ENCODE measurements at places on chromosomes 13 and 19.
A peak's percentile ranks its signal among the peaks of the same experiment; 100 is the strongest.

GRCh38 chr13:23651887-23652286 lies 81.7 kb downstream of the TNFRSF19 start:
- no peak for DNase-seq

DNA sequence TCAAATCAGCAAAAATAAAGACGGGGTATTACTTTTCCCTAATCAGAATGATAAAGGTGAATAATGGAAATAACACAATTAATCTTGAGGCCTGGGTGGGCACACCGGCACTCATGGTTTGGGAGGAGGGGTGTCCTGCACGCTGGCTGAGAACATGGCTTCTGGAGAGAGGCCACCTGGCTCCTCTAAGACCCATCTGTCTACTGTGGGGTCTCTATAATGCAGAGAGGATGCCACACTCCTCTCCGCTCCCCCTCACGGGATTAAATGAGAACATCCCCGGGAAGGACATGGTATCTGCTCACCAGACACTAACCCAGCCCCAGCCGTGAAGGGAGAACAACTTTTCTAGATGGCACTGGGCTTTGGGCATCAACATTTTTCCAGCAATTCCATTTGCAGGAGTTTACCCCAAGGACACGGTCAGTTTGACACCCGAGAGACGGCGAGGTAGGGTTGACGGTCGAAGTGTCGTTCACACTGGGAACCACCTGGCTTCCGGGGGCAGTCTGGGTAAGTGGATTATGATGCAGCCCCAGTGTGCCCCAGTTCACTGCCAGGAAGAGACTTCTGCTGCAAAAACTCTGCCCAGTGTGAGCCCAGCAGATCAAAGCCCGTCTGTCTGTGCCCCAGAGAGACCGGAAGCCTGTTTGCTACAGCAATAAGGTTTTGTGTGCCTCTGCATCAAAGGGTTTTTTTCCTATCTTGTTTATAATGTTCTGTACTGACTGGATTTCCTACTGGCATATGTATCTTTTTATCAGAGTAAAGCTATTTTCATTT lies 56.6 kb downstream of the CEBPG start:
- no peak for DNase-seq

- peak; percentile 72 for DNase-seq
Measured at GRCh38 chr13:37338726-37339385, 233.4 kb upstream of the CSNK1A1L start.

GRCh38 chr19:6048793-6049405 lies 61.4 kb downstream of the RFX2 start:
- peak; percentile 93 for DNase-seq

GRCh38 chr13:29125934-29126424 lies 305.8 kb downstream of the MTUS2 start:
- no peak for DNase-seq

- peak; percentile 61 for DNase-seq
Measured at GRCh38 chr13:94345374-94346195, 133.9 kb downstream of the DCT start.

GRCh38 chr19:33395561-33396550 lies 22.3 kb downstream of the CEBPG start:
- no peak for DNase-seq

GRCh38 chr13:97255515-97256021 lies 33.4 kb downstream of the MBNL2 start:
- DNase-seq = no peak

DNA sequence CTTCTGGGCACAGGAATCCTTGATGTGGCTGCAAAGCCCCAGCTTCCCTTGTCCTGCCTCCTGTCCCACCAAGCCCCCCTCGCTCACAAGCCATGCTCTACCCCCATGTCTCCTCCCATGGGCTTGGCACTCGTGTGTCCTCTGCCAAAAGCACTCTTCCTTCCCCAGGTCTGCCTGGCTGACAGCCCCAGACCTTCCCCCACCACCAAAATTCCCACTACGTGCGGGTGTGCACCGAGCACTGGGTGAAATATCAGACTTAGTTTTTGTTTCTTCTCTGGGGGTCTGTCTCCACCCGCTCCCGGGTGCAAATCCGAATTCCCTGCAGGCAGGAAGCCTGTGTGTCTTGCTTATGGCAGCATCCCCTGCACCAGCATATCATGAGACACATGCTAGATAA lies 5.9 kb upstream of the VSTM2B start:
- no peak for DNase-seq

GRCh38 chr13:40206241-40207000 lies 460.0 kb downstream of the FOXO1 start:
- DNase-seq = peak; percentile 35

Data from tongue (tissue), 3 donors.